Activated CD4-positive, alpha-beta memory T cell treated with anti-CD3 and anti-CD28 coated beads, Interleukin-2, amount 10 ng/mL, durations not matched to agents 7 days and 5 days (primary cell): ENCODE measurements at places on chromosomes 16 and 17. TPM values are rescaled to one million over a fixed set of nuclear protein-coding genes. Genes with fewer than 3 reads are reported as not detected.

The RPRML gene
- total RNA-seq: not detected

The GINS3 gene
- total RNA-seq: 10.2 TPM

The ITGAX gene
- 43.2 TPM for total RNA-seq

The ASGR2 gene
- not detected for total RNA-seq

The SLC47A2 gene
- not detected for total RNA-seq

The DYNLL2 gene
- total RNA-seq: 29.7 TPM
